ENCODE measurements at places on chromosomes 4 and X.

DNA sequence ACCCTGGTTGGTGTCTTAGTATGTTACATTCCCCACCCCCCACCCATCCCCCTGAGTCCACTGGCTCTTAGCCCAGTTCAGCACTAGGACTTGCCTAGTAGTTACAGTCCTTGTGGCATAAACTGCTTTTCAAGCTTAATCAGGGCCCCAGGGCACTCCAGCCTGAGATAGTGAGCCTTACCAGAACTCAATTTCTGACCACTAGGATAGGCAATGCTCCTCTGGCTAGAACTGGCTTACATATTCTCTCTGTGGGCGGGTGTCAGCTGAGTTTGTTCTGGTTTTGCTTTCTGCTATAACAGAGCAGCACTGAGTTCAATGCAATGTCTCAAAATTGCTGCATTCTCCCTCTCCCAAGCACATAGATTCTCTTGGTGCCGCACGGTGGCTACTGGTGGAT, 391.4 kb upstream of the DIPK2B start:
- DNase-seq, result no peak

GRCh38 chr4:18042754-18043153, 21.2 kb upstream of the LCORL start:
- DNase-seq, result no peak

DNA sequence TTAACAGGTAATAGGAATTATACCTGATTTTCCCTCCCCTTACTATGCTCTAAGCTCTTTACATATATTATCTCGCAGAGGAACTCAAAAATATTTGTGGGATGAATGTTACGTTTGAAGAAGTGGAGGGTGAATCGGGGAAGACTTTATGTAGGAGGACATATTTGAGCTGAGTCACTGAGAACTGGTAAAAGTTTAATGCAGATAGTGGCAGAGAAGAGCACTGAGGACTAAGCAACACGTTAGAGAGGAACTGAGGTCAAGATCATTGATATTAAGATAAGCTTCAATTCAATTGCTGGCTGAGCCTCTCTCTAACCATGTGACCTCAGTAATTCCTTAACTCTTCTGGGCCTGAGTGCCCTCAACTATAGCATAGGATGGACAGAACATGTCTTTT, 26.4 kb upstream of the ELOVL6 start:
- DNase-seq, result no peak

GRCh38 chr4:7970361-7970946, 30.8 kb upstream of the AFAP1 start:
- DNase-seq, result peak; percentile 28

- DNase-seq, result no peak
Observed at GRCh38 chrX:107713543-107714205, 61.9 kb downstream of the TSC22D3 start.

DNA sequence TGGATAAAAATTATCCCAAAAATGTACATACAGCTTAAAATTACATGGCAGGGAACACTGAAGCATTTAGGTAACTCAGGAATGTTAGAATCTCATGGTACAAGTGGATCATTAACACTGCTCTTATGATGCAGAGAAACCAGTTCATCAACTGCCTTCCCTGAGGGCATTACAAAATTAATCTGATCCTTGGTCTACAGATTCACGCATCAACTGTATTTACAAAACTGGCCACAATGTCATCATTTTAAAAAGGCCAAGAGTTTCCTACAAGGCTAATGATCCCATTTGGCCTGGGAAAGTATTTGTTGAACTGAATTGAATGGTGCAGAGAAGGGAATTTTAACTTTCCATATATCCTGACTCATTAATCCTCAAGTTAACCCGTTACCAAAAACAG, 84.6 kb downstream of the TSPAN5 start:
- no peak for DNase-seq

DNA sequence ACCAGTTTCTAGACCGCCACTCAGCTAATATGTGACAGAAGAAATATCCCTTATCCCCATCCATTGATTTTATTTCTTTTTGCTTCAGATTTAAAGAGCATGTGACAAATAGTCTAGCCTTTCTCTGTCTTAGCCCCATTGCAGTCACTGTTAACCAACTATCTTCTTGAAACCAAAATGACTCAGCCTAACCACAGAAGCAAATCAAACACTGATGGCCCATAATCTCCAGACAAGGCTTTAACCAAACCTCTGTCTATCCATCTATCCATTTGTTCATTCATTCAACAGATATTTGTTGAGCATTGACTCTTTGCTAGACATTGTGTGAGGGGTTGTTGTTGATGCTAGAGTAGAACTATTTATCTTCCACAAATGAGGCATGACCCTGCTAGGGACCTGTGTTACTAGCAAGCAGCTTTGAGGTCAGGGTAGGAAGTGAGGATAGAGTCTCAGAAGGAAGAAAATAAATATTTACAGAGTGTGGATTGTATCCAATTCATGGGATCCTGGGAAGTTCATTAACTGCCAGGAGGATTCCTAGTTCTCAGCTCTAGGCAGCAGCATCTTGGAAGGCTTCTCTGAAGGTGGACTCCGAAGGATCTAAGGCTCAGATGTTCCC, 22.5 kb downstream of the HNRNPH2 start:
- no peak for DNase-seq

- DNase-seq, result peak; percentile 95
Observed at GRCh38 chr4:25233737-25234389, at the start of gene PI4K2B. TSS of gene PI4K2B (plus strand) at chr4:25234033. CDS start at chr4:25234164, 131 bp downstream.

GRCh38 chrX:11040996-11041395, 70.1 kb upstream of the HCCS start:
- DNase-seq, result no peak

DNA sequence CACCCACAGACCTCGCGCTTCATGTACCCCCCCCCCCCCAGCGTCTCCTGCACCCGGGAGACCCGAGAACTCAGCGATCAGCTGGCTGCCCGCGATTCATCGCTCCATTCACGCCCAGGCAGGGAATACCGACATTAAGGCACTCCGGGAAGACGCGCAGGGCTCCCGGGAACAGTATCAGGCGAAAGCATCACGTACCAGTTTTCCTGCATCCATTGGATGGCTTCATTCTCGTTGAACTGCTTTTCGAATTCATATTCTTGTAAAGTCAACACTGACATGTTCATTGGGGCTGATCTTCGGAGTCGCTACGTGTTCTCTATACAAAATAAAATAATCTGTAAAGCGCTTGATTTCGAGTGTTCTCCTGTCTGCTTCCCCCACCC, 373 bp downstream of the ELOVL6 start:
- no peak for DNase-seq

- DNase-seq, result no peak
Observed at GRCh38 chrX:40950546-40950945, 134.7 kb upstream of the USP9X start.

DNA sequence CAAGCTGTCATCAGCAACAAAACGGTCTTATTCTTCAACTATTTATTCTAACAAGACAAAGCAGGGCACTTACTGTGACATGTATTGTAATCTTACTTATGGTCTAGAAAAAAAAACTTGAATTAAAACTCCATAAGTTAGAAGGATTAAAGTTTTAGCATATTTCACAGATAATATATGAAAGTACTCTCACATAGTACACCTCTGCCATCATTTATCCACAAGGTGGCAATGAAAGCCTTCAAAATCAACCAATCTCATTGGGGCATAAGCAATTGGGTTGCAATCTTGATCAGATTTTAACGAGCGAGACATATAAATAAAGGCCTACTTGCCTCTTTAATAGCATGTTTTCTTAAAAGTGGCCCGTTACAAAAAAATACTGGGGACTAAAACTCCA, 1382.9 kb downstream of the FAM133A start:
- DNase-seq, result no peak

DNA sequence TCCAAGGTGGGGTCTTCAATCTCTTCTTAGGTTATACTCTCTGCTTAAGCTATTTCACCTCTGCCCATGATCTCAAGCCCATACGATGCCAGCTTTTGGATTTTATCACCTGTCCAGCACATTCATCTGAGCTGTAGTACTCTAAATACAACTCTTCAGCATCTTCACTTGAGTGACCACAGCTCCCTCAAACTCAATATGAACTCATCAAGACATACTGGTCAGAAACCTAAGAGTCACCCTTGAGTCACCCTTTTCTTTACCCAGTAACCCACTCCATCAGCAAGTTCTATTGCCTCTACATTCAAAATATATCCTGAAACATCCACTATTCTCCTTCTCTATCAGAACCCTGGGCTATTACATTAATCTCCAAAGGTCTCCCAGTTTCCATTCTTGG, 69.4 kb downstream of the DCHS2 start:
- no peak for DNase-seq

DNA sequence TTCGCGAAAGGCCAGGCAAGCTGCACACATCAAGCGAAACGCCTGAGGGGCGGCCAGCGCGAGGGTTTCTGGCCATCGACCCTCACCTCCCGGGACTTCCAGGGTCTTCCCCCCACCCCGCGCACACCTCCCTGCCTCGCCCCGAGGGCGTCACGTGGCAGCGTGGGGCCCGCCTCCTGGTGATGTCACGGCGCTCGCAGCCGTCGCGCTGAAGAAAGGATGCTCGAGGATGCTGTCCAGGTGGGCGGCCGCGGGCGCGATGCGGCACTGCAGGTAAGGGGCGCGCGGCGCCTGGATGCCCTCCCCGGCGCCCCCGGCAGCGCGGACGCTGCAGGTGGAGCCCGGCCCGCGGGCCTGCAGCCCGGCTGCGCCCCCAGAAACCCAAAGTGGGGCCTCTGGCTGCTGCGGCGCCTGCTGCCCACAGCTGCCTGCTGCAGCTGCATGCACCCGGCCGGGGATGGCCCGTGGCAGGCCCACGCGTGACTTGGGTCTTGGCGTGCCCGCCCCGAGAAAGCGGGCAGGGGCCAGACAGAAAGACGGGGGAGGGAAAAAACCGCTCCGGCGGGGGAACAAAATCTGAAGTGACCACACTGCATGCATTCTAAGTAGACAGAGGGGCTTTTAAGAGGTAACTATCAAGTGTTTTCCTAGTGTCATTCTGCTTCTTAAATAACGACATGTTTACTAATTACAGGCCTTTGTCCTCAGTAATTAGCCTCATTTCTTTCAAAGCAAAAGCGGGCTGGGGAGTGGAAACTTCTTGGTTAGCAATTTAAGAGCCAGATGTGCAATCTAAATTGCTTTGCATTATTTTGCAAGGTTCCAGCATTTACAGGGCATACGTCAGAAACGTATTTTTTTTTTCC, 1.7 kb downstream of the CLCN4 start:
- DNase-seq, result no peak

DNA sequence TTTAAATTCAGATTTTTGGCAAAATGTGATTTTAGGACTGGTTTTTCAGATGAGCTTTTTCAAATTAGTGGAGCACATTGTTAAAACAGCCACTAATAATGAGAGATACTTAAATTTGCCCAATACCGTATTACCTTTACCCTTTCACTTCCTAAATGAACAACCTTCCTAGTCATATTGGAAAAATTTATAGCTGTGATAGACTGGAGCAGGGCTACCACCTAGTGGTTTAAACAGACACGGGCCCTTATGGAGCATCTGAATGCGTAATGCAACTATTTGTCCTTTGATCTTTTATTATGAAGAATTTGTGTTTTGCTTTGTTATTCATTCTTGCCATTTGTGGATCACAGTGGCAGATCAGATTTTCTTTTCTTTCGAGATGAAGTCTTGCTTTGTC, 72.7 kb downstream of the KDM6A start:
- DNase-seq, result no peak

- DNase-seq, result no peak
Observed at GRCh38 chrX:88883200-88883599, 136.2 kb downstream of the CPXCR1 start.

DNA sequence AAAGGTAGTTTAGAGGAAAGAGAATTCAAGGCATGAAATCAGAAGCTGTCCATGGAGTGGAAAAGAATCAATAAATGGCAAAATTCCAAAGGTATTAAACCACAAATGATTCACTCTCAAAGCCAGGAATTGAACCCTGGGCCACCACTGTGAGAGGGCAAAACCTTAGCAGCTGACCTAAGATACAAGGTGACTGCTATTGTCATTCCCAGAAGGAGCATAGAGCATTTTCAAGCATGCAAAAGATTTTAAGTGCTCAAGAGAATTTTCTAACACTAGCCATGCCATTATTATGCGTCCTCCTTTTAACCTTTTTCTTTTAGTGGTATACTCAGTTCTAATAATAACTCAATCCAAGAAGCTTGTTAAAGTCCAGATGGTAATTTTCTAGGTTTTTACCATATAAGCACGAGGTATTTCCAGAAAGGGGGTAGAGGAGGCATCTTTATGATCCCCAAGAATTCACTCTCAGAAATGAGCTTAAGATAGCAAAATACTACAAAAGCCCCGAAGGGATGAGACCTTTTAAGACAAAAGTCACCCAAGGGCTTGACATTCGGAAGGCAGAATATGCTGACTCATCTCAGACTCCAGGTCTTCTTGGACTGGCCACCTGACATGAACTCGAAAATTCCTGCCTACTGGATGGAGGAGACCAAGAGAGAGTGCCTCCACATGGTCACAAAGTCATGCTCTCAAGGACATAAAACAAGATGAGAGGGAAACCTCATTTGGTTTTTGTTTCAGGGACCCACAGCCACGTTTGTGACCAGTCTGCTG, 13.8 kb upstream of the PAGE5 start:
- DNase-seq, result no peak

DNA sequence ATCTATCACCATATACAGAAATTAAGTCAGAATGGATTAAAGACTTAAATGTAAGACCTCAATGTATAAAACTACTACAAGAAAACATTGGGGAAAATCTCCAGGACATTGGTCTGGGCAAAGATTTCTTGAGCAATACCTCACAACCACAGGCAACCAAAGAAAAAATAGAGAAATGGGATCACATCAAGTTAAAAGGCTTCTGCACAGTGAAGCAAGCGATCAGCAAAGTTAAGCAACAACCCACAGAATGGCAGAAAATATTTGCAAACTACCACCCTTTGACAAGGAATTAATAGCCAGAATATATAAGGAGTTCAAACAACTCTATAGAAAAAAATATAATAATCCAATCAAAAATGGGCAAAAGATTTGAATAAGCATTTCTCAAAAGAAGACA, 236.9 kb upstream of the EMCN start:
- DNase-seq, result no peak

GRCh38 chr4:52106660-52107059, 55.6 kb downstream of the SPATA18 start:
- DNase-seq, result no peak

All from activated CD4-positive, alpha-beta memory T cell treated with anti-CD3 and anti-CD28 coated beads, Interleukin-2, amount 10 ng/mL, durations not matched to agents 7 days and 5 days (primary cell).